ENCODE measurements at places on chromosomes 1 and 21.

GRCh38 chr1:19644395-19644680 is 227 bp downstream of the NBL1 start:
- no peak for DNase-seq

- DNase-seq, result no peak
Observed at GRCh38 chr1:19894218-19894617, 12.0 kb downstream of the OTUD3 start.

DNA sequence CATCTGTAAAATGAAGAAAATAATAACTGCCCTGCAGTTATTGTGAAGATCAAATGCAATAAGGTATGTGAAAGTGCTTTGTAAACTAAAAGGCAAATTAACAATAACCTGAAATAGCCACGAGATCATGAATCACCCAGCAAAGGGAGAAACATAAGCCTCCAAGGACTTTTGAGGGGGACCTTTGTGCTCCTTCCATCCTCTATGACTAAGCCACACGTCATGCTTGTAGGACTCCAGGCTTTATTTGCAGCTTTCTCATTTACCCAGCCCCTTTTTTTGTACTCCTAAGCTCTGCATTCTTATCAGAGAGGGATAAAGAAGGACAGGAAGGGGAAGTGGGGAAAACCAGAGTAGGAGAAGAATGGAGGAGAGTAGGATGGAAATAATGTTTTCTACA is 115.1 kb downstream of the PROX1 start:
- no peak for DNase-seq

- no peak for DNase-seq
Observed at GRCh38 chr1:18866314-18866713, 6.9 kb upstream of the TAS1R2 start.

DNA sequence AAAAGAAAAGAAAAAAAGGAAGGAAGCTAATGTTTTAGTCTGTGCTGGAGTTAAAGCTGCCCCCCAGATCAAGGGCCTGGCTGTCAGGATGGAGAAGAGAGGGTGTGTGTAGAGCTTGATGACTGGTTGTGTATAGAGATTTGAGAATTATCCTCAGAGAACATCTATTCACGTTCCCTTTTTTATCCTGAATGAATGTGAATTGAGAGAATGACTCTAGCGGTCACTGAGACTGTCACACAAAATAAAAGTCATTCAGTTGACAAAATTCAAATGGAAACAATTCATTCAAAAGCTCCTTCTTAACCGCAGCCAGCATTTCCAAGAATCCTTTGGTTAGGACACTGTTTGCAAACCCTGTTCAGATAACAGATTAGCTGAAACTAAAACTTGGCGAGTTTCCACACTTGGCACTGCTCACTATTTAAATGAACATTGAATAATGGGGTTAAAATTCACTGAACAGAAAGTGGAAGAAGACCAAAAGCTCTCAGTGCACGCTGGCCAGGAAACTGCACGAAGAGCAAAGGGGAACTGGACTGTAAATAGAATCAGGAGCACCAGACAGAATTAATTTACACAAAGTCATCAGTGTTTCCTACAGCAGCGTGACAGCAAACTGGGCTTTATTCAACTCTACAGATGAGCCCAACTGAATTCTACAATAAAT is 13.6 kb upstream of the FAM89A start:
- DNase-seq, result peak; percentile 22

All from hypothalamus (tissue), 51 donors.